ENCODE measurements at places on chromosomes 2 and 18.

- DNase-seq, result no peak
Observed at GRCh38 chr2:157107877-157108276, 149.6 kb upstream of the GALNT5 start.

DNA sequence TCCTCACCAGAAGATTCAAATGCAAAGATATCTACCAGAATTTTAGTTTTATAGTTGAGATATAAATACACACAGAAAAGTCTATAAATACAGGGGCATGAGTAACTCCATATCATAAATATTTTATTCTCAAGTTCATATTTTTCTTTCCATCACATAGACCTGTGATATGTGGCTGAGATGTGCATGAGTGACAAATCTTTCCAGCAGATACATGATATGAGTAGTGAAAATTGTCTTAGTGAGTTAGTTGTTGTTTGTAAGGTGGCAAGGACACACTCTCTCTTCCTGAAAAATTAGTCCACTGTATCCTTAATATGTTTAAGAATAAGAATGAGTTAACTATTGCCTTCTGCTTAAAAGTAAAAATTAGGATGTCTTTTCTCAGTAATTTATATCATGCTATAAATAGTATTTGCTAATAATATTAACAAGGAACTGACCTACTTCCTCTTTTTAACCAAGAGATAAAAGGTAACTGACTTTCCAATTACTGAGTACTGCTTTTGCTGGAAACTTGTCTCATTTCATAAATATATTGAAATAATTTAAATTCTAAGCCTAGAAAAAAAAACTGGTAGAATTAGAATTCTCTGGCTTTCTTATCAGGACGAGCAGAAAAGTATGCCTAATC lies 85.2 kb upstream of the SESTD1 start:
- DNase-seq, result no peak

DNA sequence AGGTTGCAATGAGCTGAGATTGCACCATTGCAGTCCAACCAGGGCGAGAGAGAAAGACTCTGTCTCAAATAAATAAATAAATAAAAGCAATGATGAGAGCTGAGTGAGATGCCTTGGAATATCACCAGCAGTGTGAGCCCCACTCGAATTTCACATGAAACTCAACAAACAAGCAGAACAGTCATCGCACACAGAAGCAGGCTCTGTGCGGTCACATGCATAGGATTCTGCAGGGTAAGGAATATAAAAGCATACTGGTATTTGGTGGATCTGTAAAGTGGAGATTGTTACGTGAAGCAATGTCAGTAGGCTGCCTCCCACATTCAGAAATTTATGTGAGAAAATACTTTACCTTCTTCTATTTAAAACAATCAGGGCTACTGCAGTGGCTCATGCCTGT lies 18.0 kb upstream of the AP1S3 start:
- DNase-seq, result no peak

DNA sequence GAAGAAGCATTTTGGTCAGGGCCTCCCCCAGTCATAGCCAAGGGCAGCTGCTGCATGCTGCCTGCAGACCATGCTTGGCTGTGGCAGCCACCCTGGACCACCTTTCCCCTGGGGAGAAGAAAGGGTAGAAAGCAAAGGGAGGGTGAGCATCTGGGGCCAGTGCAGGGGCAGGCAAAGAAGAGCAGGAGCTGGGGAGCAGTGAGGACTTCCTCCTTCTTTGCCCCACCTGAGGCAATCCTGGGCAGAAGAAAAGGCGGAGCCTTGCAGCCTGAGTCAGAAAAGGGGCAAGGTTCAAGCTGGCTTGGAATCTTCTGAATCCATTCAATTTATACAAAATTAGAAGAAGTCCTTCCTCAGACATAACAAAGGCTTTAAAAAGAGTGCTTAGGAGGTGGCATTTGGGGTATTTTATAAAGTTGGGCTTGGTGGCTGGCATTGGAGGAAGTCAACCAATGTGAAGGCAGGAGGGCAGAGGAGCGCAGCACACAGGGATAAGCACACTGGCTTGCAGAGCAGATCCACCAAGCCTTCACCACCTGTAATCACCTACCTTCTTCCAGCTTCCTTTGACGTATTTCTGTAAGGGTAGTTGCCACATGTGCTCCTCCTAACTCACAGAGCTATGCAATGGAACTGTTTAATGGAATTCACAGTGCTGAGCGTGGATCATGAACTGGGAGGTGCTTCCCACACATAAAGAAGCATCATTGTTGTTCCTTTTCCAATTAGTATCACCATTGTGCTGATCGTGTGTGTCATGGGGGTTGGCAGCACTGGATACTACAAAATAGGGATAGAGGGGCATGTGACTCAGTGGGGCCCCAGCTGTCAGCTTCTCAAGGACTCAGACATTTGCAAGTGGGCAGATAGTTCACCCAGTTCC lies 154.4 kb upstream of the EPAS1 start:
- DNase-seq, result no peak
